Renal cortical epithelial cell (primary cell): ENCODE measurements at places on chromosomes 7 and 10.

GRCh38 chr10:45461034-45461433, 87.0 kb downstream of the ALOX5 start:
- no peak for DNase-seq

GRCh38 chr10:4154191-4154715, 369.2 kb upstream of the KLF6 start:
- DNase-seq: no peak

DNA sequence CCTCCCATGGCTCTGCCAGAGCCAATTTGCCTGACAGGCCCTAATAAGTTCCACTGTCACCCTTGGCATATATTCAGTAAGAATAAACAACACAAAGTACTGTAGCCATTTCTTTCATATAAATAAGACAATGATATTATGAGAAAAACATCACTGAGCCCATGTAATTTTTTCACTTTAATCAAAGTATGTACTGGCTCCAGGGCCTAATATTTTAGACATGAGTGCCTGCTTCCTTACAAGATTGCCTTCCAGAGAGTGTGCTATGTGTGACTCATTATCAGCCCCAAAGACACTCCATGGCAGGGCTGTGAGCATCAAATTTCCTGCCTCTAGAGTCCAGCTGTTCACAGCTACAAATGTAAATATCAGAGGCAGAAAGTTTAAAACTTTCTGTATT, 297.6 kb downstream of the LHFPL3 start:
- no peak for DNase-seq

DNA sequence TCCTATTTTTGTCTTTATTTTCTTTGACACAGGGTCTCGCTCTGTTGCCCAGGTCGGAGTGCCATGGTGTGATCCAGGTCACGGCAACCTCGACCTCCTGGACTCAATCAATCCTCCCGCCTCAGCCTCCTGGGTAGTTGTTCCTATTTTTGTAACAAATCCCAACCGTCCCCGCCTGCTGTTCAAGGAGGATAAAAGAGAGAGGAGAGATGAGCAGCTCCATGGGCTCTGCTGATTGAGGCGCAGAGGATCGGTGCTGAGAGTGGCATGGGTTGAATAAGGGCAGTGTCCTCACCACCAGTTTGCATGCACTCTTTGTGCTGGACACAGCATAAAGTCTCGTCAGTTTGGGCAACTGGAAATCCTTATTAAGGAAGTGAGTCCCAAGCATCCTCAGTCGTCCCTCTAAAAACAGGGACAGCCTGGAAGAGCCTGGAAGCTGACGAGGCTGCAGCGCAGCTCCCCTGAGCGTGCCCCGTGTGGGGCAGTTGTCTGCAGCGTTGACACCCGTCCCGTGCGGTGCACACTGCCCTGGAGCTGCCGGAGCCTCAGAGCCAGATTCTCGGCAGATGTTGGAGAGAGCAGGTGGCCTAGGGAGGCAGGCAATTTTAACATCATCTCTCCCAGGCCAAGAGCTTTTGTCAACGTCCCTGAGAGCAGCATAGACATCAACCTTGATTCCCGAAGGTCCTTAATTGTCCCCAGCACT, 404.2 kb upstream of the RNF32 start:
- no peak for DNase-seq

DNA sequence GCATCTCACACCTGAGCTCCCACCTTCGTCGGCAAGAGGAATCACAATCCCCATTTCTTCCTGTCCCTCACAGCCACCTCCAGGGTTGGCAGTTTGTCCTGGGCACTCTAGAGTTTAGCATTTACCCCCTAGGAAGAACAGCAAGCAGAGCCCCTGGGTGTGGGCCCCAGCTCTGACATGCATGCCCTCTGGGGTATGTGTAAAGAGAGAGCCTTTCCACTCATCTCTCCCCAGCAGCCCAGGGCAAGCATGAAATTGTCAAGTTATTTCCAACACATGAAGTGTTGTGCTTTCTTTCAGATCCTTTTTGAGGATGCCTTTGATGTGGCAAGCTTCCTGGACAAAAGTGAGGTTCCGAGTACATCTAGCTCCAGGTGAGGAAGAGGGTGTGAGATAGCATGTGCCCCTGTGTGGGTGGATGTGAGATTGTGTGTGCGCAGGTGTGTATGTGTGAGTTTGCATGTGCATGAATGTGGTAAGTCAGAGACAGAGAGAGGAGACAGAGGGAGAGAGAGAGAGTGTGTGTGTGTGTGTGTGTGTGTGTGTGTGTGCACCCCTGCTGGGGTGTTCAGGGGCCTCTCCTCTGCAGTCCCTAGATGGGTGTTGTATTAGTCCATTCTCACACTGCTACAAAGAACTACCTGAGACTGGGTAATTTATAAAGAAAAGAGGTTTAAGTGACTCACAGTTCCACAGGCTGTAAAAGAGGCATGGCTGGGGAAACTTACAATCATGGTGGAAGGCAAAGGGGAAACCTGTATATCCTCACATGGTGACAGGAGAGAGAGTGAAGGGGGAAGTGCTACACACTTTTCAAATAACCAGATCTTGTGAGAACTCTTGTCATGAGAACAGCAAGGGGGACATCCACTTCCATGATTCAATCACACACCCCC, 18.1 kb downstream of the STRA8 start:
- peak; percentile 17 for DNase-seq

DNA sequence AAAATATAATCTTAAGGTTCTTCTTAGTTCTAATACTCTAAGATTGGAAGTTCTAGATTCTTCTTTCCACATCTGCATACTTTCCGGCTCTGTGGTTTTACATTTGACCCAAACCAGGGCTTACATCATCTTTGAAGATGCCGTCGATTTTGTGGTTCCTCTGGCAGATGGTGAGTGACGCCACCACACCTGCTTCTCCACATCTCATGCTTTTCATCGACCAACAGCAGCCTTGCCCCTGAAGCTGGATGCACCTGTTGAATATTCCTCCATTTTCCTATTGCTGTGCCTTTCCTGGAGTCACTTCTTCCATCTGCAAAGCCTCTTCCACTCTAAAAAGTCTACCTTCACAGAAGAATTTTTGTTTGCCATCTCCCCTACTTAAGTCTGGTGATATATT, 121.3 kb downstream of the PRKCQ start:
- no peak for DNase-seq

DNA sequence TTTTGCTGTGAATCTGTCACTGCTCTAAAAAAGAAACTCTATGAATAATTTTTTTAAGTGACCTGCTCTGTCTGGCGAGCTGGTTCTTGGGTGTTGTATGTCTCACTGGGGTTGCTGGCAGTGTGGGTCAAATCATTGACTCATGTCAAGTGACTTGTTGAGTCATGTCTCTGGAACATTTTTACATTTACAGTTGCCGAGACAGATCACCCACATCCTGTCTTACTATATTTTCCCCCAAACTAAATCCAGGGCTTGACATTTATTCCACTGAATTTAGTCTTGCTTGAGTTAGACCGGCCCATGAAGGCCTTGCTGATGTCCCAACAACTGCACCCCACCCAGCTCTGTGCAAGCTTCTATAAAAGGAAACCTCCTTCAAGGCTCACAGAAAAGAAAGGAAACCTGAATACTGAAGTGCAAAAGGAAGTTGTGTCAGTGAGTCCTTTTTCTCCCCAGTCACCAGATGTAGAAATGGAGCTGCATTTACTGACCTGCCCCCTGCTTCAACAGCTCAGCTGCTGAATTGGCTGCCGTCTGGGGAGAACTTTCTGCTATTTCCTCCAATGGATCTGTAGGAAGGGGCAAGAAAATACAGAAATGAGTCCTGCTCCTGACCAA, 290.3 kb downstream of the TNS3 start:
- DNase-seq: peak; percentile 97
